Astrocyte (in vitro differentiated cells and primary cell): ENCODE measurements at places on chromosomes 13 and 19.

DNA sequence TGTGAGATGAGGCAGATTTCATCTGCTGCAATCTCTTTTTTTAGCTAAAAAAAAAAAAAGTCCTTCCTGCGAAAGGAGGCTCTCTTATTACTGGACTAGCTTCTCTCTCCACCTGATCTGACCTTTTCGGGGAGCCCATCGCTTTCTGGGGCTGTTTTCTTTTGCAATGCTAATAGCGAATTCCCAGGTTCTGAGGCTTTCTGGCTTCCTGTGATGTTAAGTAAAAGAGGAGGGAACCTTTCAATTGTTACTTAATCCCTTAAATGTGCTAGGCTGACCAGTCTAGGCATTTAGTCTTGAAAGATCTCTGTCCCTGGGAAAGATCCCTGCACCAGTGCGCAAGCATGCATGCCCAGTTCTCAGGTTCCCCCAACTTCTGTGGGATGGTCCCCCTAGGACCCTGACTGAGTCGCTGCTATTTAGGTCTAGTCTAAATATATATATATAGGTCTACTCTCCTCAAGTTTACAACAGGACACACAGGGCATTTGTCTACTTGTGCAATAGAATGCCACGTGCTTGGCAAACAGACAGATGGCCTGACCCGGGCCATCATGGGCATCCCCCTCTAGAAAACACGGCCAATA, 224.7 kb downstream of the ZNF536 start:
- no peak for DNase-seq

DNA sequence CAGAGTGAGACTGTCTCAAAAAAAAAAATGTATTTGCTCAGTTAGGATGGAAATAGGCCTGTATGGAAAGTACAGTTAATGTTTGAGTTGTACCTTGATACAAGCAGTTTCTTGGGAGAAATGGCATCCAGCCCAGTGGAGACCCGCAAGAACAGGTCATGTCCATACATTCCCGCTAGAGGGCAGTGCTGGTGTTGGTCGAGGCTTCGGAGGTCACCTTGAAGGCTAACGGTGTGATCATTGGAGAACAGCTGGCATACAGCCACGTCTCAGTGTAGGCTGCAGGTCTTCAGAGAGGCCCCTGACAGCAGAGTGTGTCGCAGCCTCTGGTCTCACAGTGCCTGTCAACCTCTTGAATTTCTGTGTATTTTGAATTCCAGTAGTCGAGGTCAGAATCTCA, 7.5 kb downstream of the ZNF610 start:
- DNase-seq = peak; percentile 20

- DNase-seq = no peak
Observed at GRCh38 chr13:45439008-45439407, 20.8 kb upstream of the SLC25A30 start.

GRCh38 chr13:97615266-97615665, 181.3 kb downstream of the RAP2A start:
- no peak for DNase-seq

DNA sequence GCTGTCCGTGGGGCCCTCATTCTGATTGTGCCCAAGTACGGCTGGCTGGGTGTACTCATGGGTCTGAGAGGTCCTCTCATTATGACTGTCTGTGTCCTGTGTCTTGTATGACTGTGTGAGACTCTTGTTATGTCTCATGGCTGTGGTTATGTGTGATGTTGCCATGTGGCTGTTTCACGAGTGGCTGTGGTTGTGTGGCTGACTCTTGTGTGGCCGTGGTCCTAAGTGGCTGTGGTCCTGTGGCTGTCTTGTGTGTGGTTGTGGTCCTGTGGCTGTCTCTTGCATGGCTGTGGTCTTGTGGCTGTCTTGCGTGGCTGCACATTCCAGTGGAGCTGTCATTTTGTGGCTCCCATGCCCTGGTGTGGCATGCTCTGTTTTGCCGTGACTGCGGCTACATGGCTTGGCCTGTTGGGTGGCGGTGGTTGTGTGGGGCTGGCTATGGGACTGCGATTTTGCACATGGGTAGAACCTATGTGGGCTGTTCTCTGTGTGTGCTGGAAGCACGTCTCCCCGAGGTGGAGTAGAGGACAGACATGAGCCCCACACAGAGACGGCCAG, 2.5 kb downstream of the LYL1 start:
- DNase-seq = no peak

- no peak for DNase-seq
Observed at GRCh38 chr13:28014301-28014700, 25.8 kb upstream of the URAD start.

GRCh38 chr13:75620020-75620419, 16.1 kb upstream of the LMO7 start:
- DNase-seq = peak; percentile 16

DNA sequence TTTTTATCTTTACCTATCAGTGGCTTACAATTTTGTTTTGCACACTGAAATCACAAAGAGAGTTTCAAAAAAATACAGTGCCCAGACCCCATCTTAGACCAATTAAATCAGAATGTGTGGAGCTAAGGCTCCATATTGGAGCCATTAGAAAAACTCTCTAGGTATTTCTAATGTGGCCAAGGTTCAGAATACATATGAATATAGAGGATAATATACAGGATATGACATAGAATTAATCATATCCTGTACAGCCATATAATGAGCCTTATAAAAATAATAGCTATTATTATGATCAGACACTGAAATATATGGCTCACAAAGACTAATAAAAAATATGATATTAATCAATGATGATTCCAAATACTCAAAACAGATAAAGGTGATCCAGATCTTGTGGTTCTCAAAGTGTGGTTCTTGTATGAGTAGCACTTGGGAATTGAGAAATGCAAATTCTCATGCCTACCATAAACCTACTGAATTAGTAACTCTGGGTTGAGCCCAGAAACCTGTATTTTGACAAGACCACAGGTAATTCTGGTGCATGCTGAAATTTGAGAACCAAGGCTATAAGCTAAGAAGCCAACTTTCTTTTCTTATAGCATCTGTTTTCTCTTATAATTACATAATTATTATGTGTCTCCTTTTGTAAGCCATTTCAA, 408.0 kb downstream of the DIAPH3 start:
- no peak for DNase-seq

- no peak for DNase-seq
Observed at GRCh38 chr13:112904436-112904960, 64.5 kb upstream of the MCF2L start.

GRCh38 chr13:44431150-44431549, 57.5 kb downstream of the SERP2 start:
- DNase-seq = no peak

- DNase-seq = no peak
Observed at GRCh38 chr13:34719060-34719875, 222.8 kb upstream of the NBEA start.

DNA sequence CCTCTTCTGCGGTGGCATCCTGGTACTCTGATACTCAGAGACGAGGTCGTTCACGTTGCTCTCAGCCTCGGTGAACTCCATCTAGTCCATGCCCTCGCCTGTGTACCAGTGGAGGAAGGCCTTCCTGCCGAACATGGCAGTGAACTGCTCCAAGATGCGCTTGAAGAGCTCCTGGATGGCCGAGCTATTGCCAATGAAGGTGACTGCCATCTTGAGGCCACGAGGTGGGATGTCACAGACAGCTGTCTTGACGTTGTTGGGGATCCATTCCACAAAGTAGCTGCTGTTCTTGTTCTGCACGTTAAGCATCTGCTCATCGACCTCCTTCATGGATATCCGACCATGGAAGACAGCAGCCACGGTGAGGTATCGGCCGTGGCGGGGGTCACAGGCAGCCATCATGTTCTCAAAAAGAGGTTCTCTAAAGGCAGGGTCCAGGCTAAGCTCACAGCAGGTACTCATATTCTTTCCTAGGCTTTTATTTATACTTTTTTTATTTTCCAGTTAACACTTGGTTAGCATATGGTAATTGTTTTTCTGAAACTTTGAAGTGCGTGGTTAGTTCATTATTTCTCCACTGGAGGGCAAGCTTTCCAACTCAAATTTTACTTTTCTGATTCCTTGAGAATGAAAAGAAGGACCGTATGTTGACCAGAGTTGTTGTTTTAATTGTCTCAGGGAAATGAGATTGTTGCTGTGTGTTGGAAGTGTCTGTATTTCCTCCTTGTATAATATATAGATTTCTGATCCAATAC, 72.4 kb upstream of the RGCC start:
- DNase-seq = no peak

DNA sequence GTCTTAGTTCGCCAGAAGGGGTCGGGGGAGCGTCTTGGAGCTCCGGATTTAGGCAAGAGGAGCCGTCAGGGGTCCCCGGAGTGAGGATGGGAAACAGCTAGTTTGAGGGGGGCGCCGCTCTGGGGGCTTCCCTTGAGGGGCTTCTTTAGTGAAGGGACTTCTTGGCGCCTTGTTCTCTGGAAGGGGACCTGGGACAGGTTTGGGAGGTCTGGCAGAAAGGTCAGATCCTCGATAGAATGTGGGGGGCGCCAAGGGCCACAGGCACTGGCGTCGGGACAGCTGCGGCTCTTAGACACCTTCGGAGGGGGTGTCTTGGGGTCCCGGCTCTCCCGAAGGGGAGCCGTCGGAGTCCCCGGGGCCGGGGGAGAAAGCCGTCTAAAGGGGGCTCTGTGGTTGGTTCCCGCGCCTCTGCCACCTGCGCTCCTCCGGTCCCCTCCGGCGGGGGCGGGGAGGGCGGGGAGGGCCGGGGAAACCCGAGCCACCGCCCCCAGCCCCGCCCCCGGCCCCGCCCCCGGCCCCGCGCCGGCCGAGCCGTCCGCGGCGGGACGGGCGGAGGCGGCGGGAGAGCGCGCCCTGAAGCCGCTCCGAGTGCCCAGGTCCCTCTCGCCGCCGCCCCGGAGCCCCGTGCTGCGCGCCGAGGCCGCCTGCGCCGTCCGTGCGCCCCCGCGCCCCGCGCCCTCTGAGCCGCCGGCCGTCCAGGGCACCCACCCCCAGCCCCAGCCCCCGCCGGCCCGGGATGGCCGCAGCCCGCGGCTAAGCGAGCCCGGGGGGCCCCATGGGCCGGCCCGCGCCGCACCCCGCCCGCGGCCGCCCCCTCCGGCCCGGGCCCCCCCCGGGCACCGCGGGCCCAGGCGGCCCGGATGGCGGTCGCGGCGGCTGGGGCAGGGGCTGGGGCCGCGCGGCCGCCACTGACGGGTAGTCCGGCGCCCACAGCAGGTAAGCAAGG, at the start of gene NRTN:
Gene NRTN (plus strand): TSS at position 552 of the 946 bp plus-strand sequence. CDS start 19,099 bp downstream, outside the sequence.
- DNase-seq = no peak

DNA sequence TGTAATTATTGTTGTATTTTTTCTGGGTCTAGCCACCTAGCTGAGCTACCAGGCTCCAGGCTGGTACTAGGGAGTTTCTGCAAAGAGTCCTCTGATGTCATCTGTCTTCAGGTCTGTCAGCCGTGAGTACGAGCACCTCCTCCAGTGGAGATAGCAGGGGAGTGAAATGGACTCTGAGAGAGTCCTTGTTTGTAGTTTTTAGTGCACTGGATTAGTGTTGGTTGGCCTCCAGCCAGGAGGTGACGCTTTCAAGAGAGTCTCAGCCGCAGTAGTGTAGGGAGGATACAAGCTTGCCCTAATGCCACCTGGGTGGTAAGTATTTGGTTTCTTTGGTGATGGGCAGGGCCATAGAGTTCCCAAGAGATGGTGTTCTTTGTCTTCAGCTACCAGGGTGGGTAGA, 384.8 kb downstream of the SLC7A1 start:
- no peak for DNase-seq

DNA sequence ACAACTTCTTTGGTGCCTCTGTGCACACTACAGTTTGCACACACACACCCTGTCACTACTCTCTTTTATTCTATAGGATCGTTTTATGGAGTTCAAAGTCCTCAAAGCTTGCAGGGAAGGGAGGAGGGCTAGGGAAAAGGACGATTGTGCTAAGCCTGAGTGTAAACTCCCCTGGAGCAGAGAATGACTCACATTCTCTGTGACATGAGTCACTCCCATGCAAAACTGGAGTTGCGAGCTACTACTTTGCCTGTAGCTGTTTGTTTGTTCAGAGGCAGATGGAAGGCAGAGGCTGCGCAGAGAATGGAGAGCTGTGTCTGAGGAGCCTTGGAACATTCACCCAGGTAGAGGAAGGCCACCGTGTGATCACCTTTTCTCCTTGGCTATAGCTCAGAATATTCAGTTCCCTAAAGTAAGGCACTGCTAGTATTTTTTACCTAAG, 80.5 kb upstream of the MBNL2 start:
- DNase-seq = peak; percentile 85

DNA sequence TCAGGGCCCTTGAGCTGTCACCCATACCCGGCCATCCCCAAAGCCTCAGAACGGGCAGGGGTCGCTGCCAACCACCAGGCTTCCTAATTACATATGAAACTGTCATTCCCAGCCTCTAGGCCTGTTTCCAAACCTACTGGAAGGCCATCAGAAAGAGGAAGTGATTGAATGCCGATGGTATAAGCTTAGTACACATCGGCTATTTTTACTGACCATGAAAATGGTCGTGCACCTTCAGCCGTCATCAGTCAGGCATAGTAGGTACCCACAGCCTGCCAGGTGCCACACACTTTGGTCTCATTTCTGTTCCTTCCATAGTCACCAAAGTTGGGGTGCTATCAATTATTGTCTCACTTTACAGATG, 10.2 kb downstream of the KRI1 start:
- no peak for DNase-seq
